GM12864 (cell line): ENCODE measurements at places on chromosomes 5 and 9.

- no peak for DNase-seq
These were observed 480 bp upstream of the PRDM12 start for GRCh38 chr9:130663977-130664250.

DNA sequence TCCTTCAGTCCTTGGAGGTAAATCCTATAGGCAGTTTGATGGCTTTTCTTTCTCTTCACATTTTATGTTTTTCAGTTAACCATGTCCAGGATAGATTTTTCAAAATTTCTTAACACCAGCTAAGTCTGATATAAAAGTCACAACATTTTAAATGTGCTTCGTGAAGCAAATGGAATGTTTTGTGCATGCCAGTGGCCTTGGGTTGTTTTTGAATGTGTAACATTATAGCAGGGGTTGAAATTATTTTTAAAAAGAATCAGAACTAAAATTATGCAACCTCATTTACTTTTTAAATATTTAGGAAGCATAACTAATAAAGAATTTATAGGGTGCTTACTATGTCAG lies 201.1 kb downstream of the ARHGEF28 start:
- DNase-seq = no peak

- no peak for DNase-seq
These were observed 134.4 kb downstream of the FGF1 start for GRCh38 chr5:142551338-142552067.

DNA sequence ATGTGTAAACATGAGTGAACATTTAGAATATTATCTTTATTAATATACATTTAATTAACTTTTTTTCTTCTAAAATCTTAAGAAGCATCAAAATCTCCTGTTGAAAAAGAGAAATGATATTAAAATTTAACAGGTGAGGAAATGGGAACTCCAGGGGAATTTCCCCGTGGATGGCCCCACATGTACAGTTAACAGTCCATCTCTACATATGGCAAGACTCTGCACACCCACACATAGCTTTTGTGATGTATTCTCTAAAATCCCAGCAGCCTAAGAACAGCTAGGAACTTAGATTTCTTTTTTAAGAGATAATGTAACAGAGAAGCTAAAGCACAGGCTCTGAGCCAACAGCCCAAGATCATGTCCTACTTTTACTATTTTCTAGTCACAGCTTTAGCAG lies 556.3 kb upstream of the RGMB start:
- no peak for DNase-seq

DNA sequence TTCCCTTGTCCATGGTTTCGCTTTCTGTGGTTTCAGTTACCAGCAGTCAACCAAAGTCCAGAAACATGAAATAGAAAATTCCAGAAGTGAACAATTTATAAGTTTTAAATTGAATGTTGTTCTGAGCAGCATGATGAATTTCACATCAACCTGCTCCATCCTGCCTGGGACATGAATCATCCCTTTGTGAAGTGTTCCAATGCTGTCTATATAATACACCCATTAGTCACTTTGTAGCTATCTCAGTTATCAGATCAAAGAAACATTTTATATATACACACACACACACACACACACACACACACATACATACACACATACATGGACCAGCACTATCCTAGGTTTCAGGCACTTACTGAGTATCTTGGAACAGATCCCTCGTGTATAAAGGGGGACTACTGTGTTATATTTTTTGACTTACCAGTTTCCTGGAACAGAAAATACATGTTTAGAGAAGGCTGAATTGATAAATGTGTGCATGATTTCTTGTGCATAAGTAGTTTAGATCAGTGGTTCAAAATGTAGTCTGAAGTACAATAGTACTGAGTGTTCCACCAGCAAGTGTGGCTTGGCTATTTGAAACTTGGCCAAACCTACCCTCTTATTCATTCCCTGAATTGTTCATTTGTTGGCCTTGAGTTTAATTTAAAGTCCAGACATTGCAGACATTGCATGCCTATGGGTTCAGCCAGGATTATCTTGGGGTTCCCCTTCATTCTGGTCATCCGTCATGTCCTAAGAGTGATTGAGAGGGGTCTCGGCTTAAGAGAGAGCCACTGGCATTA lies 510.0 kb downstream of the GADD45G start:
- DNase-seq = no peak

DNA sequence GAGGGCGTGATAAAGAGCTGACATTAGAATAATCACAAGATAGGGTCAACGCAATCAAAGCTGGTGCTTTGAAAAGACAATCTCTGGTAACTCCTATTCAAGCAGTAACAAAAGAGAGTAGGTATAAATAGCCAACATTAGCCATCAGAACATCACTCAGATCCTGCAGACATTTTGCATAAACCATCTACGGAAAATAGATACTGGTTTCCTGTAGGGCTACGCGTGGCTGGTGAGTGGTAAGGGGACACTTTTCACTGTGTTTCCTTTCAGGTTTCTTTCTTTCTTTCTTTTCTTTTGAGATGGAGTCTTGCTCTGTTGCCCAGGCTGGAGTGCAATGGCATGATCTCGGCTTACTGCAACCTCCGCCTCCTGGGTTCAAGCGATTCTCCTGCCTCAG lies 22.3 kb downstream of the TTF1 start:
- peak; percentile 66 for DNase-seq

GRCh38 chr5:131749723-131750470 lies 46.9 kb downstream of the FNIP1 start:
- DNase-seq = no peak

DNA sequence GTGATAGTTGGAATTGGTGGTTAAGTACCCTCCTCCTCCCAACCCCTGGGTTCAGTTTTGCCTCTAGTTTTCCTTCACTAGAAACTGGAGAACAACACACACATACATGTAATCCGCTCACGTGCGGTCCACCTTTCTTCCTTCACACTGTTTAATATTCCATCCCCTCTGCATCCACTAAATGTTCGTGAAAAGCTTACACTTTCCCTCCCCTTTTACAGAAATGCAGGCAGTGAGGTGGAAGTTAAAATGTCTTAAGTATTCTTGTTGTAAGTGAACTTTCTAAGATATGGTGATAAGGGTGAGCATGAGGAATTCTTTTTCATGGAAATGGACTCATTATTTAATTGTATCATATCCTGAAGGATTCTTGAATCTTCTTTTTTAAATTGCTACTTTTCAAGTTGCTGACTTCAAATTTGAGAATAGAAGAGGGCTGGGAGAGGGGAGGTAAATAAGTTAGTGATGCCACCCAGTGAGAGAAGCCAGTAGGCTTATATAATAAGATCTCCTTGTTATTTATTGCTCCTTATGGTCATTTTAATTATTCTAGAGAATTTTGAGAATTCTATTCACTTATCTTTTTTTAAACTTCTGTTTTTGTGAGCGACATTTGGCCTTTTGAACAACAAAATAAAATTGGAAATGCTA lies 90.2 kb downstream of the TLE4 start:
- no peak for DNase-seq

DNA sequence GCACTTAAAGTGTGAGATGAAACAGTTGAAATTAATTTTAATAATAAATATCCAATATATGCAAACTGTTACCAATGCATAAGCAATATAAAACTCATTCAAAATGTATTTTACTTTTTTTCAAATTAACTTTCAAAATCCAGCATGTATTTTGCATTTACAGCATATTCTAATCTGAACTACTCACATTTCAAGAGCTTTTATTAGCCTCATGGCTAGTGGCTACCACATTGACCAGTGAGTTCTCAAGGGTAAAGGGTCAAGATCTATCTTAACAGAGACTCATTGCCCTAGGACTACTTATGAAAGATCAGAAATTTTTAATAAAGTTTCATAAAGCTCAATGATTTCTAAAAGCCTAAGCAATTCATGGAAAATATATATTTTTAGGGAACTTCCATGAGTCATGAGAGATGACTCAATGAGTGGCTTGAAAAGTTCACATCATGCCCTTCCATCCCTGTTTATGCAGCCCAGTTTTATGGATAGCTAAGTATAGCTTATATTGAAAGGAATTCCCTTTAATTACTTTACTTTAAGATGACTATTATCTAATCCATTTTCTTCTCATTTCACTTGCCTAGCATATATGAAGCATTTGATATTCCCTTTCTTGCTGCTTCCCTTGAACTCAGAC lies 608.6 kb downstream of the SLCO4C1 start:
- DNase-seq = no peak

GRCh38 chr5:73039082-73039481 lies 81.3 kb upstream of the TMEM171 start:
- DNase-seq = no peak

DNA sequence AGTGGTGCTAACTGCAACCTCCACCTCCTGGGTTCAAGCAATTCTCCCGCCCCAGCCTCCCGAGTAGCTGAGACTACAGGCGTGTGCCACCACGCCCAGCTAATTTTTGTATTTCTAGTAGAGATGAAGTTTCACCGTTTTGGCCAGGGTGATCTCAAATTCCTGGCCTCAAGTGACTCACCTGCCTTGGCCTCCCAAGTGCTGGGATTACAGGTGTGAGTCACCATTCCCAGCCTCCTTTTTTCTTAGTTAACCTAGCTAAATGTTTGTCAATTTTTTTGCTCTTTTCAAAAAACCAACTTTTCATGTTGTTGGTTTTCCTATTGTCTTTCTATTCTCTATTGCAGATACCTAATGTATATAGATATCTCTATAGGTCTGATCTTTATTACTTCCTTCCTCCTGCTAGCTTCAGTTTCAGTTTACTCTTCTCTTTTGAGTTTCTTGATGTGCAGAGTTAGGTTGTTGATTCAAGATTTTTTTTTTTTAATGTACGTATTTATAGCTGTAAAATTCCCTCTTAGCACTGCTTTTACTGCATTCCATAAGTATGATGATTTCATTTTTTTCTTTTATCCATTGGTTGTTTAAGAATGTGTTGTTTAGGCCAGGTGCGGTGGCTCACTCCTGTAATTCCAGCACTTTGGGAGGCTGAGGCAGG lies 32.9 kb downstream of the FGD3 start:
- no peak for DNase-seq

GRCh38 chr9:134518004-134518606 lies 123.5 kb upstream of the COL5A1 start:
- DNase-seq = no peak

DNA sequence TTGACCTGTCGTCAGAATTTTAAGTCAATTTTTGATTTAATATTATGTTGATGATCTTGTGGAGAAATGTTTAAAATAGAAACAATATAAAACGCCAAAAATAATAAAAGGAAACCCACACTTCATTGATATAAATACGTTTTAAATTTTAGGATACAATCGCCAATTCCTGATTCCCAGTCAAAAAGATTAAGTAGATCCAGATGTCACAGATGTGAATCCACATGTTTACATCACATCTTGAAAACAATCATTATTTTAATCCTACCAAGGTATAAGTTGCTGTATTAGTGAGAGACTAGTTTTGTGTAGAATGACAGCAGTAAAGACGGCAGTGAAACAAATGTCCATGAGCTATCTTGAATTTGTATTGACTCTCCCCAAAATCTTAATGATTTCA lies 4.9 kb downstream of the TAS2R1 start:
- no peak for DNase-seq
